ENCODE measurements at places on chromosomes 2 and 18. TPM values are rescaled to one million over a fixed set of nuclear protein-coding genes. Genes with fewer than 3 reads are reported as not detected.

The STAM2 gene
- total RNA-seq: 10.4 TPM

The SERPINB3 gene
- not detected for total RNA-seq

The POTEI gene
- under 0.01 TPM for total RNA-seq

The PFN4 gene
- not detected for total RNA-seq

The SCTR gene
- not detected for total RNA-seq

Measured in mononuclear cell (primary cell).